ENCODE measurements at places on chromosomes 5 and 9. TPM values are rescaled to one million over a fixed set of nuclear protein-coding genes. Genes with fewer than 3 reads are reported as not detected.

The CDH9 gene
- not detected for polyA plus RNA-seq

The FAM153A gene
- polyA plus RNA-seq, result not detected

The SLC6A19 gene
- polyA plus RNA-seq, result not detected

The PTPRD gene
- polyA plus RNA-seq, result not detected

The TAF11L12 gene
- polyA plus RNA-seq, result not detected

The ITGA2 gene
- polyA plus RNA-seq, result not detected

DNA sequence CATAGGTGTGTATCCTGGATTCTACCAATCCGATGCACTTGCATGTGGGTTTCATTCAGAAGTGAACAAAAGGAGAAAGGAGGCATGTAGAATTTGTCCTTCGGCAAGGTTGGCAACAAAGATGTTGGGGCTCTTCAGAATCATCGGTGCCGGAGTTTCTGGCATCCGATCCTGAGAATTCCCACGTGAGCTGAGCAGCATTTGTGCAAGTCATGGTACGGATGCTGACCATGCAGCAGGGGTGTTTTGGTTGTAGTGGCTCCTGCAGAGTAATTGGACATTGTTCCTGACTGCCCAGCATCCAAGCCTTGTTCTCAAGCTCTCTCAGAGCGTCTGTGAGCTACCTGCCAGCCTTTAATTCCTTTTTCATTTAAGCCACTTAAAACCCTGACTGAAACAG is 19.0 kb upstream of the POC5 start:
- DNase-seq, result no peak

- DNase-seq, result no peak
Observed at GRCh38 chr5:96031811-96032261, 70.2 kb upstream of the ELL2 start.

- DNase-seq, result no peak
Observed at GRCh38 chr5:40477856-40478546, 201.7 kb upstream of the PTGER4 start.

DNA sequence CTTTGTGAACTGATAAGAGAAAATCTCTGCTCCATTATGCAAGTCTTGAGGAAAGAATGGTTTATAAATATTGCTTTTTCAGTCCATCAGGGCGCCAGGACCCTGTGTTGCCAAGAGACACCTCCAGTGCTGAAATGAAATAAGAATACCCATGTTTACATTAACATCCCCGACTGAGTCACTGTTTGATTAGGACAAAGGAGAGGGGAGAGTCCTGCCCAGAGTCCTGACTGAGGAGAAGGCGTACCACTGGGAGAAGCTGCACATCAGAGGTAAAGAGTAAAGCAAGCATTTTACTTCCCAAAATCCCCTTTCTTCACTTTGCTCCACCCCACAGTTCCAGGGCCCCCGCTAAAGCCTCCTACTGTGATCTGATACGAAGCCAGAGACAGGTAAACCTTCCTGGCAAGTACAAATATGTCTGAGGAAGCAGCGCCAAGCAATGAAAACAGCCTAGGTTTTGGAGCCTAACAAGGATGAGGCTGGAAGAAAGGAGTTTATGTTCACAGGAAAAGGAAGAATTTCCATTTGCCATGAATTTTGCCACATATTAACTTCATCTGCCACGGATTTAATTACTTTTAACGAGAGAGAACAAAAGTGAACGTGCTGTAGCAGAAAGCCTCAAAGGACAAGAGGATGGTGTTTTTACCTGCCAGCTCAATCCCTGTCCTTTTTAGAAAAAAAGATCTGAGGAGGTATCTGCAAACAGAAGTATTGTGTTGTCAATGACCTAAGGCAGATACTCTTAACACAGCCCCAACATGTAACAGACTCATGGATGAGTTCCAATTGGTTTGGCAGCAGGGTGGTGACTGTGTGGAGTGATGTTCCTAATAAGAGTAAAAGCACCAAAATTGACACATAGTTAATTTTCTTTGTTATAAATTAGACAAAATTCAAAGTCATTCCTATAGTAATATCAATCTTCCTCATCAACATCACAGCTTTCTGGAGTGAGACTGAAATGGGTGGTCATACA is 209.4 kb upstream of the TLE4 start:
- DNase-seq, result no peak

- DNase-seq, result no peak
Observed at GRCh38 chr5:72662936-72663335, 153.5 kb upstream of the TNPO1 start.

DNA sequence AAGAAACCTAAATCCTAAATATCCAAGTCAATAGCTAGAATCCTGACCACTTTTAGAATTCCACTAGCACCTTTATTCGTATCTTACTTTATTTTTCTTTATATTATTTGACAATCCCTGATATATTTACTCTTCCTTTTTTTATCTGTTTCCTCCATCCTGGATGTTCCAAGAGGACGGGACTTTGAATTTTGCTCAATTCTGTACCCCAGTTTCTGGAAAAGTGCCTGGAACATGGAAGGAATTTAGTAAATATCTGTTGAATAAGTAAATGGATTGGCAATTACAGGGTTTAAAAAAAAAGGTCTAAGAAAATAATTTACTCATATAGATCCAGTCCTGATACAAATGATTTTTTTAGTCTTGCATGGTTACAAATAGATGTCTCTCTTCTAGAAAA is 1.2 kb upstream of the NIPSNAP3A start:
- no peak for DNase-seq

DNA sequence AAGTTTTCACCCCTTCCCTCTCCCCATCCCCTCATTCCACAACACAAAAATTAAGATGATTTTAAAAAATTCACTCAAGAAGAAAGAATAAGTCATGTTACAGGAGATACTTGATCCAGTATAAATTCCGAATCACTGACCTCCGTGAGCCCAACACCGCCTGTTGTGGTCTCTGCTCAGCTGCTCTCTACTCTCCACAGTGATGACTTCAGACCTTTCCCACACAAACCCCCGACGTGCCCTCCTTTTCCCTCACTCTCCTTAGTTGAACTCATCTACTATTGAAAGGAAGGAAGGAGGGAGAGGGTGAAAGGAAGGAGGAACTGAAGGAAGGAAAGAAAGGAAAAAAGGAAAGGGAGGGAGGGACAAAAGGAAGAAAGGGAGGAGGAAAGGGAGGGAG is 55.1 kb downstream of the ZNF354C start:
- no peak for DNase-seq

DNA sequence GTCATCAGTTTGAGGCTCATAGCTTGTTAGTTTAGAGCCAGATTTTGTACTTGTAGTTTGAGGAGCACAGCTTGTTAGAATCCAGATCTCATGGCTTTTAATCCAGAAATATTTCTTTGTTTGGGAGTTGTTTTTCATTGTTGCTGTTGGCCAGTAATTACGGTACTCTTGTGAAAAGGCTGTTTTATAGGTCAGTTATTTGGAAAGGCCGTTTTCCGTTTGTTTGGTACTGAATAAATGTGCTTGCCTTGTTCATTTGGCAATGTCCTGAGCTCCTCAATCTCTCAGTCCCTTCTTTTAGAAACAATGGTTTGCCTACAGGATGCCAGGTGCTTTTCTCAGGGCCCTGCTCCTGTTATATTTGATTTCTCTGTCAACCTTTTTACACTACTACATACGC is 4.5 kb upstream of the MOB3B start:
- DNase-seq, result no peak

DNA sequence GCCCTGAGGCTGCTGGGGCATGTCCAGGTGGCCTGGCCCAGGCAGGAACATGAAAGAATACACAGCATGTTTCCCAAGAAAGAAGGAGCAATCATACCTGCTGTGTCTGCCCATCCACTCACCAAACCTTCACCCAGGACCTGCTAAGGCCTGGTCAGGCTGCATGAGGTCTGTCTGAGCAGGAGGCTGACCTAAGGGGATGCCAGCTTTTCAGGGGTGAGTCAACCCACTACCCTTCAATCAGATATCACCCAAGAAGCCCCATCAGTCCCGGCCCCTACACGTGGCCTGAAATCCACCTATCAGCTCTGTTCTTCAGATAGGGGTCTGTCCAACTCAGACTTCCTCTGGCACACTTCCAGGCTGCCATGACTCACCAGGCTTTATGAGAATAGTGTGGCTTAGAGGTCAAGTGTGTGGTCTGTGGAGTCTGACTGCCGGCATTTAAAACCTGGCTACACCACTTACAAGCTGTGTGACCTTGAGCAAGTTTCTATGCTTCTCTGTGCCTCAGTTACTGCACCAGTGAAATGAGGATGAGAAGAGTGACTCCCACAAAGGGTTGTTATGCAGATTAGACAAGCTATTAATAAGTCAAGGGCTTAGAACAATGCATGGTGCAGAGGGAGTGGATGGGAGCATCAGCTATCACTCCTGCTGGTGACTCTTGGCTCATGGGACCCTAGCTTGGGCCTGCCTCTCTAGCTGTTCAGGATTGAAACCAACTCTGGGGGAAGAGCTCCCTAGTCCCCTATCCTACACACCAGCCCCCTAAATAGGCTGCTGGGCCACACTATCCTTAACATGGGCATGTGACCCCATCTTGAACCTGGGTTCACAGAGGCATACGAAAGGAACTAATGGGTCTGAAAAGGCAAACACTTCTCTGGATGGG is 130.3 kb downstream of the PAX5 start:
- peak; percentile 48 for DNase-seq

DNA sequence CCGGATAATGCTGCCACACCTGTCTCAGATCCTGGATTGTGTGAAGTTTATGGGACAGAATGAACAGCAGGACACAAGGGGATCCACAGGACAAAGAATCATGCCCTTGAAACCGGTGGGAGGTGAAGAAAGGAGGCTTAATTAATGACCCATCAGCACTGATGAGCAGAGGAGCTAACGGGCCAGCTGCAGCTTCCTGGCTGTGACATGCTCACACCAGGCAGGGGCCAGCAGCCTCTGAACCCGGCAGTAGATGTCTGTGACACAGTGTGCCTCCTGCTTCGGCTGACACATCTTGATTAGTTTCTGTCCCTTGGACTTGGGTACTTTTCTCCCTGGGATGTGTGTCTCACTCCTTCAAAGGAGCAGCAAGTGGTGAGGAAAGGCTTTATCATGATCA is 328.8 kb upstream of the BRINP1 start:
- DNase-seq, result no peak

DNA sequence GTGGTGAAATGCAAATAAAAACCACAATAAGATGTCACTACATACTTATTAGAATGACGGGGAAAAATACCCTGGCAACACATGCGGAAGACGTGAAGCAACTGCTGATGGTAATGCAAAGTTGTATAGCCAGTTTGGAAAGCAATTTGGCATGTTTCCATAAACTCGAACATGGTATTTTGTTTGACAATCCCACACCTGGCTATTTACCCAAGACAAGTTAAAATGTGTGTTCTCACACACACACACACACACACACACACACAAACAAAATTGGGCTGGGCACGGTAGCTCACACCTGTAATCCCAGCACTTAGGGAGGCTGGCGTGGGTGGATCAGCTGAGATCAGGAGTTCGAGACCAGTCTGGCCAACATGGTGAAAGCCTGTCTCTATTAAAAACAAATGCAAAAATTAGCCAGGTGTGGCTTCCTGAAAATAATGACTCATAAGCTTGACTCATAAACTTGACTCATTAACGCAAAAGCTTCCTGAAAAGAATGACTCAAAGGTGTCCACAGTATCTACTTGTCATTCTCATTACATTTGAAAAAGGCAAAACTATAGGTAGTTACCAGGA is 456.5 kb downstream of the CDH18 start:
- DNase-seq, result no peak

DNA sequence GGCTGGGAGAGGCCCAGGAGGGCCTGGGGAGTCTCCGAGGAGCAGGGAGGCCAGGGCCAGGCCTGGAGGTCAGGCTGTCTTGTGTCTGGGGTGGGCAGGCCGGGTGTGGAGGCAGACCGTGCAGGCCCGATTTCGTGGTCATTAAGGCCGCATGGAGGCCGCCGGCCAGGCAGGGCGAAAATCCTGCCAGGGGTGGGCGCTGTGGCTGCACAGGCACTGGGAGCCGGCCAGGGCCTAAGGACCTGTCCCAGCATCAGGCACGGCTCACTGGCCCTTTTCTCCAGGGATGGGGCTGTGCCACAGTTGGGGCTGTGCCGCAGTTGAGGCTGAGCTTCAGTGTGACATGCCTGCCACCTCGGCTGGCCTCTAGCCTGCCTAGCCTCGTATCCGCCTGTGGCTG is 35.9 kb downstream of the ASS1 start:
- no peak for DNase-seq

Data from GM12878 (cell line).